ENCODE measurements at places on chromosomes 12 and 14.

GRCh38 chr14:71532790-71533189 lies 399.4 kb upstream of the RGS6 start:
- DNase-seq: no peak

DNA sequence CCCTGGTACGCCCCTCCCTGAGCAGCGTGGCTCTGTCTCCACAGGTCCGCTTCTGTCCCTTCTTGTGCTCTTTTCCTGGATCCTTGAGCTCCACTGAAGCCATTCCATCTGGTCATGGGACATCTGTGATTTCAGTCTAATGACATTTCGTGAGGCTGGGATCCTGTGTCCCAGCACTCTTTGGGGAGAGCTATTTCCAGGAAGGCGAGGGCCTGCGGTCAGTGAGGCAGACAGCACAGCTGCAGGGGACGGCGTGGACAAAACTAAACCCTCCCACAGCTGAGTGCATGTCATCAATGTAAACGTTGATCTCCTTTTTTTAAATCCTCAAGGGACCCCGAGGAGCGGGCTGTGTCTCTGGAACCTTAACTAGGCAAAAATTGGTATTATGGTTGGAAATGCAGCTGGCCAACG lies 127.7 kb downstream of the DACT1 start:
- no peak for DNase-seq

DNA sequence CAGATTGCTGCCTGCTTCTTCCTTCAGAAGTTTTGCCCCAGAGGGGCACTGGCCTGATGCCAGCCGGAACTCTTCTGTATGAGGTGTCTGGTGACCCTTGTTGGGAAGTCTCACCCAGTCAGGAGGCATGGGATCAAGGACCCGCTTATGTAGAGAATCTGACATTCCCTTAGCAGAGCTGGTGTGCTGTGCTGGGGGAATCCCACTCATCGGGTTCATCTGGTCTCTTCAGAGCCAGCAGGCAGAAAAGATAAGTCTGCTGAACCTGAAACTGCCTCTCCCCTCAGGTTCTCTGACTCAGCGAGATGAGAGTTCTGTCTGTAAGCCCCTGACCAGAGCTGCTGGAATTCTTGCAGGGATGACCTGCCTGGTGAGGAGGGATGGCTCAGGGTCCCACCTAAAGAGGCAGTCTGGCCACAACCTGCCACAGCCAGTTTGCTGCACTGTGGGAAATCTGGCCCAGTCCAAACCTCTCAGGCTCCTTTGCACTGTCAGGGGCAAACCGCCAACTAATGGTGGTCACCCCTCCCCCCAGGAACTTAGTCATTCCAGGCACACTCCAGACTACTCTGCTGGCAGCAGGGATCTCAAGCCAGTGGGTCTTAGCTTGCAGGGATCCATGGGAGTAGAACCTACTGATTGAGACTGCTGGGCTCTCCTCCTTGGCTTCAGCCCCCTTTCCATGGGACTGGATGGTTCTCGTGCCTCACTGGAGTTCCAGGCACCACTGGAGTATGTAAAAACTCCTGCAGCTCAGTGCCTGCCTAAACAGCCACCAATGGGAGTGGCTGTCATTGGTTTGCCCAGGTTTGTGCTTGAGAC lies 4.1 kb downstream of the CLEC2D start:
- peak; percentile 31 for DNase-seq

- peak; percentile 36 for DNase-seq
These were observed 48.6 kb downstream of the AP5M1 start for GRCh38 chr14:57317248-57317833.

- no peak for DNase-seq
These were observed 75.0 kb upstream of the MAP1LC3B2 start for GRCh38 chr12:116483959-116484750.

GRCh38 chr14:50021261-50022031 lies 94.9 kb downstream of the VCPKMT start:
- DNase-seq: no peak

DNA sequence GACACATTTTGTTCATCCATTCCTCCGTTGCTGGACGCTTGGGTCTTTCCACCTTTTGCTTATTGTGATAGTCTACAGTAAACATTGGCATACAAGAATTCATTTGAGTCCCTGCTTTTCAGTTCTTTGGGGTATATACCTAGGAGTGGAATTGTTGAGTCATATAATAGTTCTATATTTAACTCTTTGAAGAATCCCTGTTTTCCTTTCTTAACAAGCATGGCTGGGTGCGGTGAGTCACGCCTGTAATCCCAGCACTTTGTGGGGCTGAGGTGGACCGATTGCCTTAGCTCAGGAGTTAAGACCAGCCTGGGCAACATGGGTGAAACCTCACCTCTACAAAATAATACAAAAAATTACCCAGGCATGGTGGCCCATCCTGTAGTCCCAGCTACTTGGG lies 75.4 kb downstream of the CCDC92 start:
- no peak for DNase-seq

- no peak for DNase-seq
These were observed 13.5 kb downstream of the PHETA1 start for GRCh38 chr12:111355201-111355925.

- DNase-seq: no peak
These were observed 59.2 kb upstream of the TSPAN8 start for GRCh38 chr12:71216725-71217579.

DNA sequence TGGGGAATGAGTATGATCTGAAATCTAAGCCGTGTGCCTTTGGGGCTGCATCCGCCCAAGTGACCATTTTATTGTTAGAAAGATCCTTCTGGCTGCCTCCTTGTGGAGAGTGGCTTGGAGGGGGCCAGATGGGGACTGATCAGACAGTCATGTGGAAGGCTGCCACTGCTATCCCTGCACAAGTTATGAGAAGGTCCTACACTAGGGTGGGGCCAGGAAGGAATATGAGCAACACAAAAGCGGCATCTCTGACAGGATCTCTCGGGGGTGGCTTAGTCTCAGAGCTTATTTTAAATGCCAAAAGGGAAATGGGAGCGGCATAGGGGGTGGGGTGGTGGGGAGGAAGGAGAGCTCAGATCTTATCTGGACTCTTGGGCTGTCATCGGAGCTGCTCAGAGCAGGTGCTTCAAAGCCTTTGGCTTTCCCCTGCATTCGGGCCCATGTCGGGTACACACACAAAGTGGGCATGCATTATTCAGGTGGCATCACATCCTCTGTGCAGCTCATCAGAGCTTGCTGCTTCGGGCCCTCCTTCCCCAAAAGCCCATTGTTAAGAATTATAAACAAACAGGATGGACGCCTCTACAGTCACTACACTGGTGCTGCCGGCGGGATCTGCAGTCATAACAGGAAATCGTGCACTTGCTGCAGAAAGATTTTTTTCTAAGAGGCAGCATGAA lies 805.4 kb downstream of the VRK1 start:
- DNase-seq: peak; percentile 66

GRCh38 chr14:32587461-32587860 lies 258.4 kb downstream of the AKAP6 start:
- DNase-seq: no peak

GRCh38 chr12:15863372-15863771 lies 18.8 kb upstream of the STRAP start:
- DNase-seq: no peak

- no peak for DNase-seq
These were observed 68.7 kb upstream of the PTPRR start for GRCh38 chr12:70989232-70989631.

DNA sequence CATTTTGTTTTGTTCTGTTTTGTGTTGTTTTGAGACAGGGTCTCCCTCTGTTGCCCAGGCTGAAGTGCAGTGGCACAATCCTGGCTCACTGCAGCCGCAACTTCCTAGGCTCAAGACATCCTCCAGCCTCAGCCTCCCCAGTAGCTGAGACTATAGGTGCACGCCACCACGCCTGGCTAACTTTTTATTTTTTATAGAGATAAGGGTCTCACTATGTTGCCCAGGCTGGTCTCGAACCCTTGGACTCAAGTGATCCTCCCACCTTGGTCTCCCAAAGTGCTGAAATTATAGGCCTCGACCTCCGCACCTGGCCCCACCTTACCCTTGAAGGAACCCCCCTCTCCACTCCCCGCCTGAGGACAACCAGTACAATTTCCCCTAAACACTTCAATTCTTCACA lies 7.5 kb upstream of the IFT81 start:
- DNase-seq: no peak

- no peak for DNase-seq
These were observed 775.0 kb downstream of the DIO2 start for GRCh38 chr14:79436335-79436734.

DNA sequence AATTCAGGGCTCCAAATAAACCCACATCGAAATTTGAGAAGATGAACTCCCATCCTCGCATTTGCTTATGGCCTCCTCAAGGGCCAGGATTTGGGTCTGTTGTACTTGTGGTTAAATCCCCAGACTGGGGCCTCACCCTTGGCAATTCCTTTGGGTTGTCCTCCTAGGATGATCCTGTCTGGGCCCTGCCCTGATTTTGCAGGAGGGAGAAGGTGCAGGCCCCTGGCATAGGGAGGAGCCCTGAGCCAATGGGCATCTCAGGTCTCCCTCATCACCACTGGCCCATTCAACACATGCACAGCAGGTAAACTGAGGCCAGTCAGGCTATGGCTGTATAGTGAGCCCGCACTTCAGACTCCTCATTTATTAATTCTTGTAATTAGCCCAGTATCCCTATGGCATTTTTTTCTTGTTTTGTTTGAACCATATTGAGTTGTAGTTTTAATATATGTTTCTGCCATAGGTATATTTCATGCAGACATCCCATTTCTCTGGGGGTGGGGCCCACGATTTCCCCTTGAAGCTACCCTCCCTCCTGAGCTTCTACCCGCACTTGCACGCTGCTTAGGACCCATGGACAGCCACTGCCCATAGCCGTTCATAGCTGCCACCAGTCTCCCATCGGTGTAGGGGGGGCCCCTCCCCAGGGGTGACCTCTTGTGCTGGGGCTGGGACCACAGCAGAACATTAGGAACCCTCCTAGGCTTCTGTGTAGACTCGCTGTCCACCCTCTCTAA lies 67.1 kb upstream of the DDX11 start:
- no peak for DNase-seq

DNA sequence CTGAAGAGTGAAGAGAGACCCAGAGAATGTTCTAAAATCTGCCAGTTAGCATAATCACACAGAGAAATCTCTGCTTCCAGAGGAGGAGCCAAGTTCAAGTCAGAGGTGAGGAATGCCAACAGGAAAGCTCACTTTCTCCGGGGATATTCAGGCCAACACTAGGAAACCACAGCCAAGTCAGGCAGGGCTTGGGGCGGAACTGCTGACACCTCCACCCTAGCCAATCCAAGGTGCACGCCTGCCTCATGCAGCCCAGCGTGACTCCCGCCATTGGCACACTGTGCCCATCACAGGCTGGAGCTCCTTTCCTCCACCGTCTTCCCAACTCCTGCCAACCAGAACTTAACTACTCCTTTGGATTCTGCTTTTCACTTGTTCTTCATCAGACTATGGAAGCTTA lies 374.3 kb upstream of the CCDC196 start:
- DNase-seq: no peak

- peak; percentile 12 for DNase-seq
These were observed 3.6 kb downstream of the ABCD4 start for GRCh38 chr14:74299061-74299545.

DNA sequence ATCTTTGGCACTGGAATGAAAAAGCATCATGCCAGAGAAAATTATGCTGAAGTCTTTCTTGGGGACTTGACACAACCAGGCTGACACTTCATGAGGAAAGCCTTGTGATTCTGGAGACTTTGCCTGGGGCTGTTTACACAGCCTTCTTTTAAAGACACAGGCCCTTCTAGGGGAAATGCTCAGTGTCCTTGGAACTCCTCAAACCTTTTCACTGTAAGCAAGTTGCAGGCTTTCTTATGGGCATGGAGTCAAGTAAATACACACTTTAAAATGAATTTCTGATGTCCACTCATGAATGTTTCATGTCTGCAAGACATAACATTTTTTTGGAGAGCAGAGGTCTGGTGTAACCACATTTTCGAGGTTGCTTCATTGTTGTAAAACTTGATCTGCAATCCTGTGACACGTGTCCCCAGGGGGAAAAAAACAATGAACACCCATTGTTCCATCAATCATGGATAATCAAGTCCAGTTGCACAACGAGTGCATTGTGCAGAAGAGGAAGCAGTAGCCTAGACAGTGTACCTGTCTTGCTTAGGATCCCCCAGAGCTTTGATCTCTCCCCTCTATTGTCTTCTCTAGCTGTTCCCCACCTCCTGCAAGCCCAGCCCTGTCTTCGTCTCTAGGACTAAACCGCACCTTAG lies 155.1 kb upstream of the PRICKLE1 start:
- DNase-seq: no peak

DNA sequence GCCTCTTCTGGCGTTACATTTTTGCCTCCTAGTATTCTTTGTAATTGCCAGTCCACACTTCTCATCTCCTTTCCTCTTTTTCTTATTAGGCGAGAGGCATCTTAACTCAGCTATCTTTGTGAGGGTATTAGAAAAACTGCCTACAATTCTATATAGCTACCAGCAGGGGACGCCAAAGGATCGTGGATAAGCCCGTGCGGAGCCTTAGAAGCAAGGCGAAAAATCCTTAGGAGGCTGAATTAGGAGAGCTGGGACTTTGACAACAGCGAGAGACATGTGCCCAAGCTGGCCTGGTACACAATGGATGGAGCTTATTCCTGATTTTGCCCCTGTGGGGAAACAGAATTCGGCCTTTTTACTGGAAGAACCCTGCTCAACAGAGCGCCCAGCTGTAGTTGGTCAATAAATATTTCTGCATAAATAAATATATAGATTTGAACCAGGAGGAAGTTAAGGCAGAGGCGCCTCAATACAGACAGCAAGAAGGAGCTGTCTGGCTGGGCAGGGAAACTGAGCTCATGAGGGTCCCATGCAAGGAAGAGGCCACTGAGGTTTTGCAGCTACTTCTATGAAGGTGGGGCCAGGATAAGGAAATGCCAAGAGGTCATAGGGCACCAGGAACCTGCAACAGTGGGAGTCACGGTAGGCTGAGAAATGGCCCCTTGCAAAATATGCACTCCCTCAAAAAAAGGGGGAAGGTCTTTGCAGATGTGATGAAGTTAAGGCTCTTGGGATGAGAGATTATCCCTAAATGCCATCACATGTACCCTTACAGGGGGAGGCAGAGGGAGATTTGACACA lies 14.6 kb upstream of the RBM19 start:
- no peak for DNase-seq

- no peak for DNase-seq
These were observed 1.5 kb downstream of the TTC6 start for GRCh38 chr14:37596790-37597472.

- no peak for DNase-seq
These were observed 188.9 kb downstream of the SLC41A2 start for GRCh38 chr12:104769144-104769561.

Measured in activated T-helper 1 cell treated with Interleukin-2 at 50 U/mL for 16 hours (primary cell).